NCI-H2081 treated with DMSO at 0.1 percent for 48 hours (cell line): ENCODE measurements at places on chromosomes 5 and 9.

- no peak for DNase-seq
Observed at GRCh38 chr5:155088811-155089210, 75.3 kb downstream of the KIF4B start.

DNA sequence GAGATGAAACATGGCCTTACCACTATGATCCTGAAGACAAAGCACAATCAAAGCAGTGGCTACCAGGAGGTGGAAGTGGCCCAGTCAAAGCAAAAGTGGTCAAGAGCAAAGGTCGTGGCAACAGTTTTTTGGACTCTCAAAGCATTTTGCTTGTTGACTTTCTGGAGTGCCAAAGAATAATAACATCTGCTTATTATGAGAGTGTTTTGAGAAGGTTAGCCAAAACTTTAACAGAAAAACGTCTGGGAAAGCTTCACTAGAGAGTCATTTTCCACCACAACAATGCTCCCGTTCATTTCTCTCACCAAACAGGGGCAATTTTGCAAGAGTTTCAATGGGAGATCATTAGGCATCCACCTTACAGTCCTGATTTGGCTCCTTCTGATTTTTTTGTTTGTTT lies 33.6 kb upstream of the MAMDC2 start:
- no peak for DNase-seq

DNA sequence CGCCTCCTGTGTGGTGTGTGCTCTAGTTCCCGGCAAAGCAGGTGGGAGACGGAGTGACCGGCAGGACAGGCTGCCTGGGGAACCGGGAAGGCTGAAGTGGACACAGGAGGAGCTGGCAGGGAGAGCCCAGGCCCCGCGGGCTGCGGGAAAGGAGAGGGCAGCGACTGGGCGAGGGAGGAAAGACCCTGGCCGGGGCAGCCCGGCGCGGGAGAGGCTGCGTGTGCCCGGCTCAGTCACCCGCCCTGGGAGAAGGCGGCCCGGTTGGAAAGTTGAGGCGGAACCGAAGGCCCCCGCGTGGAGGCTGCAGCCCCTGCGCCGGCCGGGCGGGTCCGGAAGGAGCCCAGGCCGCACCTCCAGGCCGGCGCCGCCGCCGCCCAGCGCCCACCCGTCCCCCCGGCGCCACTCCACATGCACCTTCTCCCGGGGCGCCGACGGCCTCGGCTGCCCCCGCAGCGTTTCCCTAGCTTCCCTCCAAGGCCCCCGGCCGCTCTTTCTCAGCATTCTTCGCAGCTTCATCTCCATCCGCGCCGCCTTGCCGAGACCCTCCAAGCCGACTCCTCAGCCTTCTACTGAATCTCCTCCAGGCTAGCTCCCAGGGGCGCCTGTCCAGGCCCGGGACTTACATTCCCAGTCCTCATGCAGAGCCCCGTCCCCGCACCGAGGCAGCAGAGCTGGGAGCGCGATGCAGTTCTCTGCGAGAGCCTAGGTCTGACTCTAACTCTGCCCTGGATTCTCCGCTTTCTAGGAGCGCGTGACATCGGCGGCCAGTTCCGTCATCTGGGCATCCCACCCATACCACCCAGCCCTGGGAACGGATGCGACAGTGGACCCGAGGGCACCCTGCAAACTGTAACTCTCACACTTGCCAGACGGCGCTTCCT lies 152.0 kb downstream of the ERCC6L2 start:
- DNase-seq, result no peak

GRCh38 chr9:137294091-137294680 lies 7.9 kb downstream of the NRARP start:
- no peak for DNase-seq

- no peak for DNase-seq
Observed at GRCh38 chr9:131732061-131732526, 7.8 kb downstream of the RAPGEF1 start.

DNA sequence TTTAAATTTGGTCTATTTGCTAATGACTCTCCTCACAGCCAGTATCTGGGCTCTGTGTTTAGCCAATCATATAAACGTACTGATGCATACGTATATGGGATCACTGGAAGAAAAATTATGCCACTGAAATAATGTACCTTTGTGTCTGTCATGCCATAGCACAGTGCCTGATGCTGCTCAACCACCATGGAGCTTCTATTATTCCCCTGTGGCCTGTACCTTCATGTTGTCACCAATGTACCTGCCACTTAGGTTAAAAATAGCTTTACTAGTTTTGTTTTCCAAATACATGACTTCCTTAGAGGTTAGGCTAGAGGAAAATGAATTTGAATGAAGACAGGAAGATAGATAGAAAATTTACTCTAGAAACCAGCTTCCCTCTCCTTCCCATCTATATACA lies 34.6 kb downstream of the HACD4 start:
- no peak for DNase-seq

DNA sequence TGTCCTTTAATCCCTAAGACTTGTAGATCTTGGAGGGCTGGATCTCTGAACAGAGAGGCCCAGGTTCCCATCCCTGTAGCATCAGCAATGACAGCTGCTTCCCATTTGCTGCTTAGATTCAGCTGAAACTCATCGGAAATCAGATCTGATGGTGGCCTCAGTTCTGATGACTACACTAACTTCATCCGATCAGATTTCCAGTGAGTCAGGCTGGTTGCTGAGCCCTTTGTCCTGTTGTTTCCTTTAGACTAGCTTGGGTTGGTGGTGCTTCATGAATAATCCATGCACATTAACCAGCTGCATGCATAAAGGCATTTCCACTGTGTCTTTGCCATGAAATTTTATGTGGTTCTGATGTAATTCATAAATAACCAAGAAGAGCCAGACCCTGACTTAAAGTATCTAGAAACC lies 195.2 kb upstream of the TUT7 start:
- no peak for DNase-seq

GRCh38 chr5:39190311-39191102 lies 28.9 kb downstream of the FYB1 start:
- no peak for DNase-seq

GRCh38 chr9:93827545-93828330 lies 127.4 kb downstream of the BARX1 start:
- no peak for DNase-seq

GRCh38 chr5:136963504-136963903 lies 535.6 kb downstream of the SPOCK1 start:
- DNase-seq, result no peak

DNA sequence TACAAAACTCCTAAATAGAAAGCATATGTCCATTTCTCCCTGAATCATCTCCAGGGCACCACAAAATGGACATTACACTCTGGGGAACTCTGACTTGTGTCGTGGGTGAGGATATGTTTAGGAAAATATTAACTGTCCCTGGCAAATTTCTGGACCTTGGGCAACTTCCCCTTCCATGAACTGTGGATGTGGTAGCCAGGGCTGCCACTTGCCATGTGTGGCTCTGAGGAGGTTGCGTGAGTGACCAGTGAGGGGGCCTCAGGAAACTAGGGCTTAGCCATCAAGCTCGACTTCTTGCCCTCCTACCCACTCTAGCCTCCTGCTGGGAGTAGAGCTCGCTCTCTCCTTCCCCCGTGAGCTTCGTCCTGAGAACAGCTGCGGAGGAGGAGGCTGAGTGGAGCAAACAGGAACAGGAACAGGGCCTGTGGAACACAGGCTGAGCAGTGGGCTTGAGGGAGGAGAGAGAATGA lies 13.8 kb upstream of the STC2 start:
- DNase-seq, result no peak

DNA sequence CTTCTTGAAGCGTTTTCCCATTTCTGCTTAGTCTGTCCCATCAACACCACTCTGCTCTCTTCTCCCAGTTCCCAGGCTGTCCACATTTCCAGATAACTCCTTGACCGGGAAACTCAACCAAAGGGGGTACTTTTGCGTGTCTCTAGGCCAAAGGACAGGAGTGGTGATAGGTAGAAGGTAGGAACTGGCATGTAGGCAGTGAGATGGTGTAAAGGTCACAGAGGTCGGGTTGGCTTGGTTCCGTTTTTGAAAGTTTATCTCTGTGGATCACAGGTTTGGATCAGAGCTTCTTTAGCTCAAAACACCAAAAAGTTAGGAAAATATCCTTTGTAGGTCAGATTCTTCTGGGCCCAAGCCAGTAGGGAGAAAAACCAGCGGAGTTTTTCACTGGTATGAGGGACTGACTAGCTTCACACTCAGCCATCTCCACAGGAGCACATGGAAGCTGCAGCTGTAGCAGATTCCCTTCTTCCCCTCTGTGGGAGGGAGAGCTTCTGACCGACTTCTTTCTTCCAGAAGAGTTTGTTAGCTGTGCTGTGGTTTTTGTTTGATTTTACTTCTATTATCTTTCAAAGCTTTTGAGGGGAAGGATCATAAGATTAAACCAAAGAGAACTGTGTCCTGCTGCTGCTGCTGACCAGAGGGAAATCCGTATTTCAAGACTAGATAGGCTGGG lies 98.4 kb upstream of the DMRT1 start:
- DNase-seq, result no peak

GRCh38 chr5:56480705-56481427 lies 247.7 kb upstream of the ANKRD55 start:
- no peak for DNase-seq

GRCh38 chr9:99231711-99232110 lies 9.6 kb downstream of the SEC61B start:
- DNase-seq, result no peak

GRCh38 chr5:71828291-71829040 lies 109.4 kb downstream of the CARTPT start:
- no peak for DNase-seq

GRCh38 chr9:12629067-12629466 lies 64.1 kb upstream of the TYRP1 start:
- no peak for DNase-seq

- no peak for DNase-seq
Observed at GRCh38 chr5:17094830-17095229, 122.6 kb upstream of the BASP1 start.

DNA sequence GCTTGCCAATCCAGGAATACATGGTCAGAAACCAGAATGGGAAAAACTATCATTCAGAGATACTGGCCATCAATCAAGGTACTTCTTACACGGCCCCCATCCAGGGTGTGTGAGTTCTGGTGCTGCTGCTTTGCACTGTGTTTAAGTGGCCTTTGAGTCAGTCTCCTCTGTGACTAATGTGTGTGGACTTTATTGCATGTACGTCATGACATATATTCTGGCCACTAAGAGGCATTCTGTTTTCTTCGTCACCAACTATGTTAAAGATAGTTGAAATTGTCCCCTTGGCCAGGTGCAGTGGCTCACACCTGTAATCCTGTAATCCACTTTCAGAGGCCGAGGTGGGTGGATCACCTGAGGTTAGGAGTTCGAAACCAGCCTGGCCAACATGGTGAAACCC lies 8.5 kb downstream of the EXOSC3 start:
- DNase-seq, result no peak

DNA sequence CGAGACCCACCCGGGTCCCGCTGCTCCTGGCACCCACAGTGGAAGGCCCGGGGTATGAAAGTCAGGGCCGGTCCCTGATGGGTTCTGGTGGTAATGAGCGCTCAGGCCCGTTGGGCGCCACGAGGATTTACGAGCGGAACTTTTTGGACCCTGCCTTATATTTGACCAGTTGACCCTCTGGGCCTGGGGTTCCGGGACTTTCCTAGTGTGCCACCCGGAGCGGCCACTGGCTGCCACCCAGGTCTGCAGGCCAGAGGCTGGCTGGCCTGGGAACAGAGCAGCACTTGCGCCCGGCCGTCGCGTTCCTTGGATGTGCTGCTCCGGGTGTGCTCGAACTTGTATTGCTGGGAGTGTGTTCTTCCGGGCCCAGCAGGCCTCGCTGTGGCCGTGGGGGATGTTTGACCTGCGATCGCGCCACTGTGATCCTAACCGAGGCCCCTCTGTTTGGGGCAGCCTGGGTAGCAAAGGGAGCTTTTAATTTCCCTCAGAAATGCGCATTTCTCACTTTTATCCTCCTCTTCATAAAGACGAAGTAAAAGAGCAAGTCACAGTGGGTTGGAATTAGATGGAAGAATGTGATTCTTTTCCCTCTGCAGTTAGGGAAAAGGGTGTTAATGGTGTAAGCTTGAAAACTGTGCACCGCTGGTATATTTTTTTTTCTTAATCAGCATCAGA lies 1.2 kb downstream of the F2RL1 start:
- no peak for DNase-seq

DNA sequence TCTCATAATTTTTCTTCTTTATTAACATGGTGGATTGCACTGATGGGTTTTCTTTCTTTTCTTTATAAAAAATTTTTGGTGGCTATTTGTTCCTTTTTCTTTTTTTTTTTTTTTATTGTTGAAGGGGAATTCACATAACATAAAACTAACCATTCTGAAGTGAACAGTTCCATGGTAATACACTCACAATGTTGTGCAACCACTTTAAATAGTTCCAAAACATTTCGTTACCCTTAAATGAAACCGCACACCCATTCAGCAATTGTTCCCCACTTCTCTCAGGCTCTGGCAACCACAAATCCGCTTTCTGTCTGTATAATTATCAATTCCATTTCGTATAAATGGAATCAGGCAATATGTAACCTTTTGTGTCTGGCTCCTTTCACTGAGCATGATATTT lies 11.7 kb upstream of the SETX start:
- DNase-seq, result no peak

DNA sequence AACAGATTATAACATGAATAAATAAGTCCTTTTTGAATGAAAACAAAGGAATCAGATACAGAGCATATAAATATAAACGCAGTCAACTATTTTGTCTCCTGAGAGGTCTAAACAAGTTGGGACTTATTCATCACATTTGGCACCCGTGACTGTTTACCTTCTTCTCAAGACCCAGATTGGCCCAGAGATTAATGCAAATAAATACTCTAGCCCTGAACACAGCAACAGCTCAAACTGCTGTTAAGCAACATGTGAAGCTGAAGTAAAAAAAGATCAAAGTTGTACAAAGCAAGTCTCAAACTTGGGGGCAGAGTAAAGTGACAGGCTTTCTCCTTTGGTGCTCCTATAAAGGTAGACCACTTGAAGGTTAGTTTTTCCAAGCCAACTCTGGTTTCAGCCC lies 95.0 kb upstream of the NR5A1 start:
- DNase-seq, result no peak

- no peak for DNase-seq
Observed at GRCh38 chr5:85967681-85968080, 650.1 kb upstream of the COX7C start.

GRCh38 chr9:127027694-127028093 lies 94.7 kb downstream of the ANGPTL2 start:
- DNase-seq, result no peak

GRCh38 chr9:4138180-4138579 lies 161.7 kb downstream of the GLIS3 start:
- no peak for DNase-seq

DNA sequence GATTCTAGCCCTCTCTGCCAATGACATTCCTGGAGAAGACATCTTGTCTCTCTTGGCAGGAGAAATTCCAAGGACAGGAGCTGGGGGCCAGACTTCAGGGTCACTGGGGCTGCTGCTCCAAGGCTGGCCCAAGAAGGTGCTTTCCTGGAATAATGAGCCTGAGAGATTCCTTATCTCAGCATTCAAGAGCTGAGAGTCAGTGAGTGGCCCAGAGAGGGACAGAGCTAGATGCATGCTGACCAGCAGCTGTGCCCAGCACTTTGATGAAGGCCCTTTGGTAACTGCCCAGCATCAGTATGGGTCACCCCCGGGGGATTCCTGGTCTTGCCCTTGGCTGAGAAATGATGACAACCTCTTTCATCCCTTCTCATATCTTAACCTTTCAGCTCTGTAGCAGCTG lies 47.7 kb upstream of the CTNNA1 start:
- no peak for DNase-seq
